ENCODE measurements at places on chromosomes 16 and 17. TPM values are rescaled to one million over a fixed set of nuclear protein-coding genes. Genes with fewer than 3 reads are reported as not detected.

DNA sequence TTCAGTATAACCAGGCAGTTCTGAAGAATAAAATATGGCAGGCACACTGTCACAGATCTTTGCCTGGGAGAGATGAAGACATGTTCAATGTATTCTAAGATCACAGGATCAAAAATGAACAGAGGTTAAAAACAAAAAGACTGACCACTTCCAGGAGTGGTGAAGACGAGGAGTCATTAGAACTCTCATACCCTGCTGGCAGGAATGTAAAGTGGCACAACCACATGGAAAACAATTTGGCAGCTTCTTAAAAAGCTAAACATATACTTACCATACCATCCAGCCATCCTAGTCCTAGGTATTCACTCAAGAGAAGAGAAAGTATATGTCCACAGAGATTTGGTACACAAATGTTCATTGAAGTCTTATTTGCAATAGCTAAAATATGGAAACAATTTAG, 406.3 kb downstream of the NPIPA8 start:
- H3K4me1 ChIP-seq: no peaks in the 10 kb centered on the region
- no peak overlapping the region for H3K27ac ChIP-seq
- no peak overlapping the region for H3K4me3 ChIP-seq
- peaks cover 2% of the 10 kb centered on the region for H3K27me3 ChIP-seq

DNA sequence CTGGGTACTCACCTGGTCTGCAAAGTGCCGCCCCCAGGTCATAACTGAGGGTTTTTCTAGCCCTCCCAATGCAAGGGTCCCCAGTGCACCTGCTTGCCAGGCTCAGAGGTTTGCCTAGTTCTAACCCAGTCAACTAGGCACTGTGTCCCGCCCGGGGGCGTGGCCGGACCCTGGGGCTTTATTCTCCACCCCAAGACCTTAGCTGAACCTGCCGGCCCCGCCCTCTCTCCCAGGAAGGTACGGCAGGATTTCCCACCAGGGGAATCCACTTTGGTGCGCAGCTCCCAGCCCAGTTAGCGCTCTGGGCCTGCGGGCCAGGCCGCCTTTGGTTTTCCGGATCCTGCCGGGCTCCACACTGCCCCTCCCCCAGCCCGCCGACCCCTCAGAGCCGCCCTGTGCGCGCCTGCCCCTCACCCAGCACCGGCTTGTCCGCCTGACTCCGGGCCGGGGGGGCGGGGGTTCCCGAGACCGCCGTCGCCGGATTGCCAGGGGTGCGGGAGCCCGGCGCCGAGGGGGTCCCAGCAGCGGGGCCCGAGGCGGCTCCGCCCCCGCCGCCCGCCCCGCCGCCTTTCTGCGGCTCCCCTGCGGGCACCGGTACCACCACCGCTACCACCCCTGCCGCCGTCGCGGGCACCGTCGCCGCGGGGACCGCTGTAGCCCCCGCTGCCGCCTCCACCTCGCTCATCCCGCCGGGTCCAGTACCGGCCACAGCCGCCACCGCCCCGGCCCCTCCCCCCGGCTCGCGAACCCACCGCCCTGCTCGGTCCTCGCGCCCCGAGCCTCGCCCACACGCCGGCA, 424 bp downstream of the YBX2 start:
- no peaks in the 10 kb centered on the region for H3K36me3 ChIP-seq
- peaks cover 68% of the 10 kb centered on the region for H3K27me3 ChIP-seq
- DNase-seq: no peak
- peak overlapping the region; percentile 47 for H3K4me3 ChIP-seq
- peaks cover 25% of the 10 kb centered on the region for H3K4me1 ChIP-seq
- H3K27ac ChIP-seq: no peak overlapping the region

DNA sequence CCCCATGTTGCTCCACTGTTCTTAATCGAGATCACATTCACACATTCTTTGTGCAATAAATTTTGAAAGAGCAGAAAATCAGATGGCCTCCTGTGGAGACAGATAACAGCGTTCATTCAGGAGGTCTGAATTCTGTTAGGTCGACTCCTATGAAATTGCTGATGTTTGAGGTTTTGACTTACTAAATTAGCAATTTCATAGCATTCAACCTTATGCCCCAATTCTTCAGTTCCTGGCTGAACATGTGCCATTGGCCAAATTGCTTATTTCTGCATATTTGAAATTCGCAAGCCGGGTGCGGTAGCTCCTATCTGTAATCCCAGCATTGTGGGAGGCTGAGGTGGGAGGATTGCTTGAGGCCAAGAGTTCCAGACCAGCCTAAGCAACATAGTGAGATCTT, 22.1 kb upstream of the C16orf74 start:
- no peaks in the 10 kb centered on the region for H3K4me1 ChIP-seq
- H3K36me3 ChIP-seq: peaks cover 11% of the 10 kb centered on the region
- no peak overlapping the region for H3K4me3 ChIP-seq
- H3K27me3 ChIP-seq: no peaks in the 10 kb centered on the region

- peaks cover 6% of the 10 kb centered on the region for H3K4me1 ChIP-seq
- peaks cover 26% of the 10 kb centered on the region for H3K27me3 ChIP-seq
- H3K27ac ChIP-seq: no peak overlapping the region
- no peak for DNase-seq
Observed at GRCh38 chr17:6163612-6164333, 93.6 kb downstream of the WSCD1 start.

DNA sequence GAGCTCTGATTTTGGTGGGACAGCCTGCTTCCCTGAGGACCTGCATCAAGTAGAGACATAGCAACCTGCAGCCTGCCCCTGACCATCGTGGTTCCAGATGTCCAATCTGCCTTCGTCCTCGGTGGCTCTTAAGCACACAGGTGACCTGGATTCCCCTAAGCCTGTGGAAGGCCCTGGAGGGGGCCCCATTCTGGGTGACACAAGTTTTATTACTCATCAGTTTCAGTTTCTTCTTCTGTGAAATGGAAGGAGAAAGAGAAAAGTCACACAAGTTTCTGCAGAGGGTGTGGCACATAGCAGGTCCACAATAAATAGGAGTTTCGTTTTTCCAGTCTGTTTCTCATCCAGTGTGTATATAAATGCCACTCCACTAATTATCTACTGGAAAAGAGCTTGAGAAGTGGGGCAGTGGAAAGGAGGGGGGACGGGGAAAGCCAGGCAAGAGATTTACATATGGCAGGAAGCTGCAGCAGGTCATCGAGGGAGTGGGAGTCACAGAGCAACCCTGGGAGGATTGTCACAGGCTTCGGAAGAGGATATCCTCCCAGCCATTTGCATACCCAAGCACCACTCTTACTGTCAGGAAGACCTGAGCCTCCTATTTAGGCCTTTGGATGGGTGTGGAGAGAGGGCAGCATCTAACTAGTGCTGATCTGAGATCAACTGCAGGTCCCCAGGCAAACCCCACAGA, 10.0 kb upstream of the NOS2 start:
- no peak overlapping the region for H3K27ac ChIP-seq
- H3K4me3 ChIP-seq: no peak overlapping the region
- no peak for DNase-seq
- no peaks in the 10 kb centered on the region for H3K36me3 ChIP-seq

DNA sequence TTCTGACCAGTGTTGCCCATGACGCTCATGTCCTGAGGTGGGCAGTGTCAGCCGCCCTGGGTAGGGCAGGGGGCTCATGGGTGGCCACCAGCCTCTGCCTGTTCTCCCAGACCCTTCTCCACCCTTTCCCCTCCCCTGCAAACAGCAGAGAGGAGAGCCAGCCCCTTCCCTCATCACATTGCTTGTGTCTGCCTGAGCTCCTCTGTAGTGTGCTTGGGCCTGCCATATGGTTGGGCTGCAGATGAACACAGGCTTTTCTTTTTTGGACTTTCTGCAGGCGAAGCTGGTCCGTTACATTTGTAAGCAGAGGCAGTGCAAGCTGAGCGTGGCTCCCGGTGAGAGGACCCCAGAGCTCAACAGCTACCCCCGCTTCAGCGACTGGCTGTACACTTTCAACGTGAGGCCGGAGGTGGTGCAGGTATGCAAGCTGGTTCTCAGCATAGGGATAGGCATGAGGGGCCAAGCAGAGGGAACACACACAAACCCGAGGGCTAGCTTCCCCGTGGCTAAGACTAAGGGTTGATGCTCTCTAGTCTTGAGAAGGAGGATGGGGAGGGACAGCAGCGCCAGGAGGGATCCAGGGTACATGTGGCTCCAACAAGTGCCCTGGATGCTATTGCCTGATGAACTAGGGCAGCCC, 80.6 kb upstream of the LGALS9 start:
- no peak overlapping the region for H3K4me3 ChIP-seq
- H3K36me3 ChIP-seq: no peaks in the 10 kb centered on the region
- no peak for DNase-seq

DNA sequence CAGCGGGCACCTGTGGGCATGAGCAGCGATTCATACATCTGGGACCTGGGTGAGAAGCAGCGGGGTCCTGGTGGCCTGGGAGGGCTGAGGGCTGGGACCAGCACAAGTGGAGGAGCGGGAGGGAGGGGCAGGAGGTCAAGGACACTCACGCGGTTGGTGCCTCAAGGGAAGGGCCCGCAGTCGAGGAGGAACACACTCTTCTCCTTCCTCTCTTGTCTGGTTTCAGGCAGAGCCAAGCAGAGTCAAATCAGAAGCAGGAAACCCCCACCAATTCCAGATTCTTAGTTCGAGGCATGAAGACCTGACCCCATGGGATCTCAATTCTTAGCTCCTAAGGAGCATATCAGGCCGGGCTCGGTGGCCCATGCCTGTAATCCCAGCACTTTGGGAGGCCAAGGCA, 15.7 kb downstream of the DNAI2 start:
- no peak for DNase-seq
- H3K27ac ChIP-seq: no peak overlapping the region
- no peak overlapping the region for H3K4me3 ChIP-seq

GRCh38 chr16:726438-727290, at the start of the genes CCDC78 and HAGHL:
TSS of gene CCDC78 (minus strand) at chr16:726443. CDS start at chr16:726367, 76 bp downstream.
TSS of gene HAGHL (plus strand) at chr16:727106. CDS start at chr16:727510, 404 bp downstream.
- no peak within 1 kb of the TSS for H3K27ac ChIP-seq
- DNase-seq: no peak

GRCh38 chr17:77118251-77118928, 22.4 kb upstream of the SEC14L1 start:
- H3K27ac ChIP-seq: no peak overlapping the region
- peaks cover 12% of the 10 kb centered on the region for H3K4me1 ChIP-seq
- no peak for DNase-seq
- no peak overlapping the region for H3K4me3 ChIP-seq
- no peaks in the 10 kb centered on the region for H3K27me3 ChIP-seq

DNA sequence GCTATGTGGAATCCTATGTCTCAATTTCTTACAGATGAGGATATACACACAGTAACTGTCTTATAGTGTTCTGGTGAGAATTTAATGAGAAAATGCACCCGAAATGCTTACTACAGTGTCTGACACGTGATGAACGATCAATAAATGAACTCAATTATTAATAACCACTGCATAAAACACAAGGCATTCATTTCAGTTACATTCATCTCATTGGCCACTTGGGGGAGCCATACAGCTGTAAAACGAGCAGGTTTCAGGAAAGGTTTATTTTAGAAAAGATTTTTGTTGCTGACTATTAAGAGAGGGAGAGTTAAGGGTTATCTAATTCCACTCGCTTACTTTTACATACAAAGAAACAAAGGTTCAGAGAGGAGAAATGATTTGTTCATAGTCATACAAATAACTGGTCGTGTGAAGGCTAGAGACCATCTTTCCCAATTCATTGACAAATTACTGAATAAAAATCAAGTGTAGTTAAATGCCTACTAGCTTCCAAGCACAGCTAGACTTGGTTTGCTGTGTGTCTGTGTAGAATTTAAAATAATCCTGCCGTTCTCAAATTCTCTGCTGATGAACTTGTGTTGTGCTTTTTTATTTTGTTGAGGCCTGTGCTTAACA, 160.1 kb downstream of the MAP2K4 start:
- H3K27ac ChIP-seq: no peak overlapping the region
- no peaks in the 10 kb centered on the region for H3K27me3 ChIP-seq
- H3K36me3 ChIP-seq: no peaks in the 10 kb centered on the region
- H3K4me1 ChIP-seq: peaks cover 2% of the 10 kb centered on the region

- H3K4me1 ChIP-seq: peaks cover 22% of the 10 kb centered on the region
- H3K4me3 ChIP-seq: no peak overlapping the region
- no peak overlapping the region for H3K27ac ChIP-seq
- no peak for DNase-seq
- H3K36me3 ChIP-seq: no peaks in the 10 kb centered on the region
Observed at GRCh38 chr16:66359012-66359411, 7.5 kb upstream of the CDH5 start.

DNA sequence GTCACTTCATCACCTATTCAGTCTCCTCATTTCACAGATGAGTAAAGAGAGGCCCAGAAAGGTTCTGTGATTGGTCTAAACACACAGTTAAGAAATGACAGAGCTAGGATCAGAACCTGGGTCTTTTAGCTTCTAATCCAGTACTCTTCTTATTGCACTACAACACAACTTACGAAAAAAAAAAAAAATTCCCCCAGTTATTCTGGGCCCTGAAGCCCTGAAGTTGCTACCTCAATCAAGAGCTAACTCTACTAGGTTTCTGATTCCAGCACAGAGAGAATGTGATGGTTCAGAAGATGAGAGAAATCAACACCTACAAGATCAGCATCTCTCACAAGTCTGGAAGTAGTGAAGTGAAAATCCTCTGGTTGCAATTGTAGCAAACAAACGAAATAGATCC, 37.3 kb downstream of the GRB7 start:
- H3K27me3 ChIP-seq: peaks cover 3% of the 10 kb centered on the region
- H3K36me3 ChIP-seq: no peaks in the 10 kb centered on the region
- DNase-seq: no peak
- peaks cover 31% of the 10 kb centered on the region for H3K4me1 ChIP-seq
- no peak overlapping the region for H3K27ac ChIP-seq
- no peak overlapping the region for H3K4me3 ChIP-seq

Gene NKD1
- total RNA-seq: 61.5 TPM

Gene HEATR9
- not detected for total RNA-seq

Gene AANAT
- total RNA-seq: not detected

Gene ELP5
- 37.9 TPM for total RNA-seq

Data from mesothelial cell of epicardium (in vitro differentiated cells).